Endodermal cell (in vitro differentiated cells): ENCODE measurements at places on chromosomes 13 and 19.

DNA sequence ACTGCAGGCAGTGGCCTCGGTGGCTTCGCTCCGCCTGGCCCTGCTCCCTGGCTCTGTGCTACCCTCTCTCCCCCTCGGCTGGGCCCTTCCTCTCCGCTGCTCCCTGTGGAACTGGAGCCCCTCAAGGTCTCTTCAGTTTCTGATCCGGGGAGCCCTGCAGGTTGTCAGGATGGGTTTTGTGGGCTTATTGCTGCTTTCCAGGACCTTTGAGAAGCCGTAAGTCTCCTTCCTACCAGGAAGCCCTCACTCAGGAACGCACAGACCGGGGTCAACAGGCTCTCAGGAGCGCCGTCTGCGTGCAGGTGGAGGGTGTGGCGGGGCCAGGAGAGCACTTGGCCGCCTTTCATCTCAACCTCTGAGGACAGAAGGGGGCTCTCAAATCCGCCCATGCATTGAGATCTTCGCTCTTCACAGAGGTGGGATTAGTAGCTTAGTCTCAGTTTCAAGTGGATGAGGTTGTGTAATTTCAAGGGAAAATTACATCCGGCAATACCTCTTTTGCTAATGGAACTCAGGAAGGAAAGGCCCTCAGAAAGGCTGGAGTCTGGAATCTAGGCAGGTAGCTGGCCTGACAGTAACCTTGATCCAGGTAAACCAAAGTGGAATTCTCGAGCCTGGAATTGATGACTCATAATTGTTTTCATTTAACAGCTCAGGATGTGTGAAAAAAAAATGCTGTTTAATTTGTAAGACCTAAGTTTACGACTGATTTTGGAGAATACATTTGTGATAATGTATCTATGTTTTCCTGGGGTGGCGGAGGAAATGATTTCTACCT is 102.0 kb downstream of the ATP11A start:
- H3K27me3 ChIP-seq, result no peaks in the 10 kb centered on the region
- H3K4me1 ChIP-seq, result peaks cover 5% of the 10 kb centered on the region
- H3K4me3 ChIP-seq, result peak overlapping the region; percentile 55
- H3K36me3 ChIP-seq, result peaks cover 77% of the 10 kb centered on the region
- DNase-seq, result no peak

GRCh38 chr19:42281146-42281826 is 12.2 kb downstream of the CIC start:
- H3K27me3 ChIP-seq, result no peaks in the 10 kb centered on the region
- H3K4me3 ChIP-seq, result peak overlapping the region; percentile 67
- H3K36me3 ChIP-seq, result no peaks in the 10 kb centered on the region

- no peaks in the 10 kb centered on the region for H3K27me3 ChIP-seq
- H3K36me3 ChIP-seq, result peaks cover 33% of the 10 kb centered on the region
- no peak overlapping the region for H3K27ac ChIP-seq
- peaks cover 10% of the 10 kb centered on the region for H3K4me1 ChIP-seq
- H3K4me3 ChIP-seq, result peak overlapping the region; percentile 99
These were observed 1.1 kb downstream of the TMEM147 start for GRCh38 chr19:35546532-35546931.

DNA sequence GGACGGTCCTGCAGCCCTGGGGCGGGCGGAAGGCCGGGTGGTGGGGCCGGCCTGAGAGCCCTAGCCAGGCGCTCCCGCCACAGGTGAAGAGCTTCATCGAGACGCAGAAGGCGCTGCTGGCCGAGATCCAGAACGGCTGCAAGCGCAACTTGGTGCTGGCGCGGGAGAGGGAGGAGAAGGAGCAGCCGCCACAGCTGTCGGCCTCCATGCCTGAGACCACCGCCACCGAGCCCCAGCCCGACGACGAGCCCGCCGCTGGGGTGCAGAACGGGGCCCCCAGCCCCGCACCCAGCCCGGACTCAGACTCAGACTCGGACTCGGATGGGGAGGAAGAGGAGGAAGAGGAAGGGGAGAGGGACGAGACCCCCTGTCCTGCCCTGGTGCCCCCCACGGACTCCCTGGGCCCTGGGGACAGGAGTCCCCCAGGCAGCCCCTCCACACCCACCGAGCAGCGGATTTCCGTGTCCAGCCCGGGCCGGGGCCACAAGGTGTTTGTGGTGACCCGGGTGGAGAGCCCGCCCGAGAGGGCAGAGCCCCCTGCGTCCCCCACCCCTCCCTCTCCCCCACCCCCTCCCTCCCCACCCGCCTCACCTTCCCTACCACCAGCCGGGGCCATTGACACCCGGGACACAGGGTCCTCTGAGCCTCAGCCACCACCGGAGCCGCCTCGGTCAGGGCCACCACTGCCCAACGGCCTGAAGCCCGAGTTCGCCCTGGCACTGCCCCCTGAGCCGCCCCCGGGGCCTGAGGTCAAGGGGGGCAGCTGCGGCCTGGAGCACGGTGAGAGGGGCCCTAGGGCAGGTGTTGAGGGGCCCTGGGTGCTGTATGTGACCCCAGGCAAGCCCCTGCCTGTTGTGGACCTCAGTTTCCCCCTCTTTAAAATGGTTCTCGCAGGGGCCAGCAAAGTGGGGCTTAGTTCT is 15.3 kb downstream of the NKPD1 start:
- no peaks in the 10 kb centered on the region for H3K4me1 ChIP-seq
- H3K36me3 ChIP-seq, result peaks cover 22% of the 10 kb centered on the region
- no peak overlapping the region for H3K27ac ChIP-seq
- H3K27me3 ChIP-seq, result no peaks in the 10 kb centered on the region
- no peak overlapping the region for H3K4me3 ChIP-seq
